ENCODE measurements at places on chromosomes 5 and 9. TPM values are rescaled to one million over a fixed set of nuclear protein-coding genes. Genes with fewer than 3 reads are reported as not detected.

- DNase-seq: no peak
These were observed 62.4 kb upstream of the UBAC1 start for GRCh38 chr9:136023410-136024225.

DNA sequence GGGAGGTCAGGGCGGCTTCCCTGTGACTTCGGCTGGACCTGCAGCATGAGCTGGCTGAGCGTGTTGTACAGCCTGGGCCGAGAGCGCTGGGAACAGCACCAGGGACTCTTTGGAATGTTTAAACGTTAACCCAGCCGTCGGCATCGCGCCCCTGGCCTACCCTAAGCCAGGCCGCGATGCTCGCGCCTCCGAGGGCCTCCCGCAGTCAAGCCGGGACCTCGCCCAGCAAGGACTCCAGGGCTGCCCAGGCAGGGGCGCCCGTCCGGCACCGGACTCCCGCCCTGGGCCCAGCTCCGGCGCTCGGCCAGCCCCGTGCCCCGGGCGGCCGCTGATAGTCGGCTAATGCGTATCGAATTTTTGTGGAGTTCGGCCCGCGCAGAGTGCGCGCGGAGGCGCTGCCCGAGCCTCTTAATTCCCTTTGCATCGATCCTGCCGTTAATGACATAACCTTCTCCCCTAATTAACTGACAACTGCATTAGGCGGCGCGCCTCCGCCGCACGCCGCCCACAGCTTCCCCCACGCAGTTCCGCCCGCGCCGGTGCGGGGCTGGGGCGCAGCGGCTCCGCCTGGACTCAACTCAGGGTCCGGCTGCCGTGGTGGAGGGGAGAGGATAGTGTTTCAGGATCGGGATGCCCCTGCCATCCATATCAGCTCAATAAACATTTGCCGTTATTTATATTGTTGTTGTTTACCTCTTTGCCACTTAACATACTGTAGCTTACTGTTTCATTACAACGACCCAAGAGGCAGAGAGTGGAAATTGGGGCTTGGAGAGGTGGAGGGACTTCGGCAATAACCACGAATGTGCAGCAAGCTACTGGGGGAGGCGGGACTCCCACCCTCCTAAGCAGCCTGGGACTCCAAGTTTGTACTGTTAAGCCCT is 28.8 kb upstream of the CDC23 start:
- peak; percentile 37 for DNase-seq

DNA sequence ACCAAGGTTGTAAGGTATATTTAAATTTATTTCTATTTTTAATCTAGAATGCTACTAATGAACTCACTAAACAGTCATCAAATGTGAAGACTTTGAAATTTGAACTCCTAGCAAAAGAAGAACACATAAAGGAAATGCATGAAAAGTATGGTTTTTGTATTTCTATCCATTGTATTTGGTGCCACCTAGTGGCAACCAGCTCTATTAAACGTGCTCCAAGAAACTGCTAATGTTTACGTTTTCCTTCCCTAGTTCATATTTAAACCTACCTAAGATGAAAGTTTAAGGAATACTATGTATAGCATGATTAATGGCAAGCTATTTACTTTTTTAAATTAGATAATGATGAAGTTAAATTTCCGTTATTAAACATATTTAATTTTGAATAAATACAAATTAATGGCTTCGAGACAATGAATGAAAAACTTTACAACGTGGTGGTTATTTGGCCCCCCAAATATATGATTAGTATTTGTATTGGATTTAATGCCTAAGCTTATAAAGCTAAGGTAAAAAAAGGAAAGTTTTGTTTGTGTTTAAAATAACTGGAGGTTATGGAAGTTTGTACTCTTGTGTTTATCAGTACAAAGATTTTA is 115.9 kb upstream of the SH3GL2 start:
- DNase-seq: peak; percentile 36

DNA sequence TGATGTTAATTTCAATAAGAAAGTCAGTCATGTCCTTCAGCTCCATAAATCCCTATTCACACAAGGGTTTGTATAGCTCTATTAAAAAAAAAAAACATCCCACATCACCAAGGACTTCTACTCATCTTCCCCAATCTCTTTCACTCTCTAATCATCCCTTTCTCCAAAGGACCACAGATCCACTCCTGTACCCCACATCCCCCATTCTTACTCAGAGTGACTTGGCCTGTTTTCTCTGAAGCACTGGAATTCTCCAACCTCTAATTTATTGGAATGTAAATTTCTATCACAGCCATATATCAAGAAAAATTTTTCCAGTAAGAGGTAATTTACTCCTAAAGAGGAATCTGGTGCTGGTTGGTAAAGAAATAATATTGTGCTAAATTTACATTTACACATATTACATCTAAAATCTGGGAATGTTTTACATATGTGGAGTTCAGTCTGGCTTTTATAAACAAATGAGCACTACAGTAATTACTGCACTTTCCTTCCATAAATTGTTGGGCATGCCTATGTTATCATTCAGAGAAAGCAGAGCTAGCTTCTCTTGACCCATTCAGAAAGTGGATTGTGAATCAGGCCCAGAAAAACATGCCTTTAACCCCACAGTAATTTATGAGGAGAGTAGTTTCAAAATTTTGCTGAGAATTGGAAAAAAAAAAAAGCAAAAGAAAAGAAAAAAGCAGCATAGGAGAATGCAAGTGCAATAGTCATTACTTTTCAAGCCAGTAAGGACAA is 399.5 kb upstream of the TNC start:
- DNase-seq: no peak

- DNase-seq: no peak
These were observed 24.8 kb downstream of the PLPP1 start for GRCh38 chr5:55509796-55510522.

DNA sequence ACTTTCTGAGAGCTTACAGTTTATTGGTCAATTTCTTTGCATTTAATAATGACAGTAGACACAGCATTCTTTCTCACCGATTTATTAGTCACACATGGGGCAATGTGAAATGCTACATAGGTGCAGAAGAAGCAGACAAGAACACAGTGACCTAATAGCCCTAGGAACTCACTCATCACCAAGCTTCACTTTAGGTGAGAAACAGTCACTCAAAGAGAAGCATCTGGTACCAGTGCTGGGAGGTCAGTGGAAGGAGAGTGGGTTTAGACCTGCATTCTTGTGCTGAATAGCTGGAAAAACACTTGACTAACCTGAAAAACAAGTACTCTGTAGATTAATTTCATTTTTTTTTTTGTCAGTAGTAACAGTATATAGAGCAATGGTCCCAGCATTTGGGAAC is 179.6 kb downstream of the GRIA1 start:
- DNase-seq: no peak

DNA sequence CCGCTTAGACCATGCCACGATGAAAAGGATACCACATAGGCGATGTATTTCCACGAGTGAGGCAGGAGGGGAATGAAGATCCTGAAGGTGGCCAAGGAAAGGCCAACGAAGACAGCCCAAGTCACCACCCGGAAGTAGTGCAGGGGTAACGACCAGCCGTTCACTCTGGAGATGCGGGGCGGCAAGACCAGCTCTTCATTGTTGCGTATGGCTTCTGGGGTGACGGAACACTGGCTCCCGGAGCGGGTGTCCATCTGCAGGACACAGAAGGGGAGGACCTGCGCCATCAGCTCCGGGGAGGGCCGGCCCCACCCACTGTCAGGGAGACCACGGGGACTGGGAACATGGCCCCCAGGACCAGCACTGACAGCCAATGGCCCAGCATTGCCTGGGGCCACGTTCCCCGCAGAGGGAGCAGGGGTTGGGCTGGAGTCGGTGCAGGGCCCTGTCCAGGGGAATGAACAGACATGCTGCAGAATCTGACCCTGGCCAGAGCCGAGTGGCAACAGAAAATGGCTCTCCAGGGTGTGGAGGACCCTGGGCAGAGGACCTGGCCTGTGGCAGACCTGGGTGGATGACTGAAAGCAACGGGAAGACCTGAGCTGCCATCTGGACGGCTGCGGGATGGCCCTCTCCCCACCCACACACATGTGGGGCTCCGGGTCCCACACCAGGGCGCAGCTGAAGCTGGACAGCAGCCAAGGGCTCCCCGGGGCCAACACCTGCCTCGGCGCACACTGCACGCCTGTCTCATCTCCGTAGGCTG is 17.7 kb downstream of the ZDHHC11B start:
- DNase-seq: no peak

- no peak for DNase-seq
These were observed 157.2 kb upstream of the DMRT1 start for GRCh38 chr9:684054-684890.

GRCh38 chr5:66565878-66566277 is 30.3 kb upstream of the MAST4 start:
- no peak for DNase-seq

GRCh38 chr5:179254638-179255271 is 90.5 kb downstream of the ADAMTS2 start:
- DNase-seq: no peak

DNA sequence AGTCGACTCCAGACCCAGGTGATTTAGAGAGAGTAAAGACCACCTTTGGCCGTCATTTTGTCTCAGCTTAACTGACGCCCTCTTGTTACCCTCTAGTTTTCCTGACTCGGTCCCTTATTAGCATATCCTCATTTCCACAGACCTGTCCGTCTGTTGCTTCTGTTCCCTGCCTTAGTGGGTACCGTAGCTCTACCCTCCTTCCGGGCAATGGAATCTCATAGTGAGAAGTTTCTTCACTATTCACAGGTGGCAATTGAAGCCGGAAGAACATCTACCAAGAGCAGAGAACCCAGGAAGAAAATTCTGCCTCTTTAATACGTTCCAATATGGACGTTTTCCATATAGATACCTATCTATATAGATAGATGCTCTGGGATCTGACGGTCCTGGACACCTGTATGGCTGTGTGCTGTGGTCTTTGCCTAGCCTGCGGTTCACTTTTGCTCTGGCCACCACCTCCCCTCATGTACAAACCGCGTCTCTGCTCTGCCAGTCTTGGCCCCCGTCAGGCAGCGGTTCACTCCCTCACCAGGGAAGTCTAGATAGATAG is 652 bp upstream of the TMEM161B start:
- no peak for DNase-seq

- no peak for DNase-seq
These were observed 70.4 kb upstream of the PSD2 start for GRCh38 chr5:139725073-139725830.

DNA sequence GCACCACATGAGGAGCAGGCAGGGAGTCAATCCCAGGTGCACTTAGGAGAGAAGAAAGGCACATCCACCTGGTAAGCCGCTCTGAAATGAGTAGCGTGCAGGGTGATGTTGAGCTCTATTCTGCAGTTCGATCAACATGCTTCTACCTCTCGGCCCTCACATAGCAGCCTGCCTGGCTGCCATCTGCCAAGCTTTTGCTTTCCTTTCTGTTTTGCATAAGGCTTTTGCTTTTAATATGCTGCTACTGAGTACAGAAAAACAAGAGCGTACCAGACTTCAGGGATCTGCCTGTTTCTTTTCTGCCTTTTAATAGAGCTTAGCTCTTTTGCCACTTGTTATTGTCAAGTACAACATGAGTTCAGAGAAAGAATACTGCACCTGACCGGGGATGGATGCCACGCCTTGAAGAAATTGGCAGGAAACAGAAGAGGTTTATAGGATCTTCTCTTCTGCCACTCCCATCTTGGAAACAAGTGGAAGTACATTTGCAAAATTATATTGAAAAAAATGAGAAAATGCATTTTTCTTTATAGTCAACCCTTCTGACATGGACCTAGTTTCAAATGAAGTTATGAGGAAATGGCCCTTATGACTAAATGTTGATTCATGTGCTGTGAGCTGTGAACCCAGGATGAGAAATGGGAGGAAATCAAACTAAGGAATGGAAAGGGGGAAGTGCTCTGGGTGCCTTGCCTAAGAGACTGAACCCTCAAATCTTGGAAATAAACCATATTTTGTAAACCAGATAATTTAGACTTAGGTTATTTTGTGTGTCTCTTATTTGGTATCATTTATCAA is 4.0 kb upstream of the FCHO2 start:
- no peak for DNase-seq

DNA sequence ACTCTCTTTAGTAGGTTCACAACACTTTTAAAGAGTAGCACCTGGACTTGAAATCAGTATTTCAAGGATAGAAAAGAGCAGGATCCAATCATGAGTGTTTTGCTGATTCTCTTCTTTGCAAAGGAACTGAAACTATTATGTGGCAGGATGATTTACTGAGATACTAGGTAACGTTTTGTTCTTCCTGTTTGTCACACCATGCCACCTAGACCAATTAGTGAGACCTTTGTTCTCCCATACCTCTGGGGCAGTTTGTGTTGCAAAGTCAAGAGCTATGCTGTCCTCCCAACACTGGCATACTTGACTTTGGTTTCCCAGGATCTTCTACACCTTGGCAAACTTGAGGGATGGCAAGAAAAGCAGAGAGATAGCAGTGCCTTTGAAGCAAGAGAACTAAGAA is 43.4 kb downstream of the PPP1R2B start:
- DNase-seq: no peak

DNA sequence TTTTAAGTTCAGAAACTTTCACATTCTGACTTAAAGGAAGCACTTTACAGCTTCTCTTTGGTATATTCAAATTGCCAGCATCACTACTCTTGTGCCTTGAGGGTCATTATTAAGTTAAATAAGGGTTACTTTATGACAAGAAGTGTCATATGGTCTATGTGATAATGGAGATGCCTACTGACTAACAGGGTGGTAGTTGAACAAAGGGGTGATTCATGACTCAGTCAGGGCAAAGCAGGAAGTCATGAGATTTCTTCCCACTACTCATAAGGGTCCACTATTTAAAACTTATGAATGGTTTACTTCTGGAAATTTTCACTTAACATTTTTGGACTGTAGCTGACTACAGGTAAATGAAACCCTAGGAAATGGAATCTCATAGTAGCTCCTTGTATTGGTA is 938.3 kb upstream of the PTPRD start:
- no peak for DNase-seq

- DNase-seq: no peak
These were observed 119.4 kb downstream of the VCAN start for GRCh38 chr5:83590966-83591365.

DNA sequence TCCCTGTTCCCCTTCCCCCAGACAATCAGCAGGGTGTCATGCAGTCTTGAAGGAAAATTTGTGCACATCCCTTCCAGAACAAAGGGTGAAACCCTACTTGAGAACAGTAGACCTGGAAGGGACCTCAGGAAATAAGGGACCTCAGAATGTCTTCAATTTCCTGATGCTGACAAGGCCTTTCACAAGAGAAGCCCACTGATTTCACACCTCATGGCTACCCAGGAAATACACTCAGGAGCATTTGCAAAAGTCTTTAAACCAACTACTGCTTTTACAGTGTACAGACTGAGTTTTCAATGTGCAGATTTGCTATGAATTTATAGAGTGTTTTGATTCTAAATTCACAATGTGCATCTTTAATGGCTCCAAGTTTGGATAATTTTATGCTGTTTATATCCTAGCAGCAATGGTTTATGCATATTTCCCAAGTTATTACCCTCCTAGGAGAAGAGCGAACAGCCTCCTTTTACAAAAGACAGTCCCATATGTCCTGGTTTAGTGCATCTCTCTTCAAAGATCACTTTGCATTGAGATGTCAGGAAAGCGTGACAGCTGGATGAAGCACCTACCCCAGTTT is 74.8 kb downstream of the GALNT10 start:
- DNase-seq: no peak

GRCh38 chr5:1919209-1919566 is 36.5 kb upstream of the IRX4 start:
- DNase-seq: no peak

The TTC16 gene
- 0.08 TPM for total RNA-seq

The THBS4 gene
- 3.0 TPM for total RNA-seq

The KIAA0825 gene
- 2.0 TPM for total RNA-seq

The KCNIP1 gene
- 6.1 TPM for total RNA-seq

The CDC14B gene
- 21.4 TPM for total RNA-seq

The CATSPER3 gene
- total RNA-seq: 0.33 TPM
